ENCODE measurements at places on chromosomes 6 and 20.

DNA sequence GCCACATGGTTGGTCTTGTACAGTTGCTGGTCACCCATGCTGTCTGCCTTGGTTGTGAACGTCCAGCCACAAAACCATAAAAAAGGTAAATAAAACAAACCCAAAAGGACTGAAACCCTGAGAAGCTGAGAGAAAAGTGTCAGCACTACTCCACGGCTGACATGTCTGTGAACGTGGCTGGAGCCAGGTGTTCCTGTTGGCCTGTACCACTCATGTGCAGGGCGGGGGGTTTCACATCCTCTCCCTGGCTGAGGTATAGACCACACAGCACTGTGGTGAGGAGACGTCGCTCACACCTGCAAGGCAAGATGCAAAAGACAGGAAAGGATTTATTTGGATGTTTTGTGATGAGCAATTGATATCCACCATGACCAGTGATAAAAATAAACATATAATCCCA lies 51.9 kb upstream of the MRPS10 start:
- DNase-seq = no peak

DNA sequence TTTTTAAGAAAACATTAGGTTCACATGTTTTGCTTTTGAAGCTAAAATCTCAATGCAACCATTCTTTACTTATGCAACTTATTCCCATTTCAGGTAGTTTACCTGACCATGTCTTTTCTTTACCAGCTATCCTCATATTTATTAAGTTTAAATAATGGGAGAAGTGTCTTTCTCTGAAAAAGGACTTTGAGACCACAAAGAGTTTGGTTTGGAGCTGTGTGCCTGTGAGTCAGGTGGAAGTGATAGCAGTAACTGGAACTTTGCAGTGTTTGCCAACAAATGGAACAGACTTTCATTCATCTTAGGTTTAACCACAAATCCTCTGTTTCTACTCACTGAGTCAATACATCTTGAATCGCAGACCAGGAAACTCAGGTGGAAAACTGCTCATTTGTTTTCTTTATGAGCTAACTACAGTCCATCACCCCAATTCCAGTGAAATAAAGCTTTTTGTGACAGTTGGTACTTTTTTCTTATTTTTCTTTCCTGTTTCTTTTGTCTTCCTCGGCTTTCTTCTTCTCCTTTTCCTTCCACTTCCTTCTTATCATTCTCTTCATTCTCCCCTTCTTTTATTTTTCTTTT lies 148.3 kb upstream of the RIN2 start:
- no peak for DNase-seq

- no peak for DNase-seq
Observed at GRCh38 chr6:162173466-162173865, 554.1 kb downstream of the PRKN start.

- no peak for DNase-seq
Observed at GRCh38 chr6:167015302-167015701, 16.1 kb downstream of the CEP43 start.

GRCh38 chr6:66199171-66199570 lies 492.1 kb upstream of the EYS start:
- DNase-seq = no peak

DNA sequence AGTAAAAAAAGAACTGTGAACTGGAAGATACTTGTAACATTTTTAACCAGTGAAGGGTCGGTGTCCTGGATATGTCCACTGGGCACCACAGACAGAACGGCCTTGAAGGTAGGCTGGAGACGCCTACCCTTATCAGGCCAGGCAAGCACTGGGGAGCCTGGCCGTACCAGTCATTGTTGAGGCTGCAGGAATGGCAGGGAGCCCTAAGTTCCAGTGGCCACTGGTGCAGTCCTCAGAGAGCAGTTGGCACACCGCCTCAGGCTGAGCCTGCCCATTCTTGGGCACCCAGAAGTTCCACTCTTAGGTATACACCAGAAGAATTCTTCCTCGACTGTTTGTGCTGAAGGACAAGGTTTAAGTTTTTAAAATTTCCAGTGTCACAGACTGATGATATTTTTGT lies 20.5 kb downstream of the DNAJC5 start:
- DNase-seq = no peak

DNA sequence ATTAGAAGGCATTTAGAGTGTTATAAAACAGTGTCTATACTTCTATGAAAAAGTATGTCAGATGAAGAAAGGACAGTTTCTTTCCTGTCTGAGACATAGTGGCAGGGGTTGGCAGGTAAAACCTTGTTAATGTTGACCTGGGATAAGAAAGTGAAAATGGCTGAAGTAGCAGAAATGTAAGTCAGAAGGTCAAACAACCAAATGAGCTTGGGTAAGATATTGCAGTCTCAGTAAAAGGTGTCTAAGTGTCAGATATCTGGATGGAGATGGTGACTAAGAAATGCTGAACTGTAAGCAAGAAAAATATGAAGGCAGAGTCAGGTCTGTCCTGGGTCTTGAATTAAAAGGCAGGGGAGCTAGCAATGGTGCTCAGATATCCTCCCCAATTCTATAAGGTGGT lies 400.3 kb downstream of the CD109 start:
- no peak for DNase-seq

GRCh38 chr20:57772349-57772964 lies 62.6 kb upstream of the PMEPA1 start:
- DNase-seq = no peak

DNA sequence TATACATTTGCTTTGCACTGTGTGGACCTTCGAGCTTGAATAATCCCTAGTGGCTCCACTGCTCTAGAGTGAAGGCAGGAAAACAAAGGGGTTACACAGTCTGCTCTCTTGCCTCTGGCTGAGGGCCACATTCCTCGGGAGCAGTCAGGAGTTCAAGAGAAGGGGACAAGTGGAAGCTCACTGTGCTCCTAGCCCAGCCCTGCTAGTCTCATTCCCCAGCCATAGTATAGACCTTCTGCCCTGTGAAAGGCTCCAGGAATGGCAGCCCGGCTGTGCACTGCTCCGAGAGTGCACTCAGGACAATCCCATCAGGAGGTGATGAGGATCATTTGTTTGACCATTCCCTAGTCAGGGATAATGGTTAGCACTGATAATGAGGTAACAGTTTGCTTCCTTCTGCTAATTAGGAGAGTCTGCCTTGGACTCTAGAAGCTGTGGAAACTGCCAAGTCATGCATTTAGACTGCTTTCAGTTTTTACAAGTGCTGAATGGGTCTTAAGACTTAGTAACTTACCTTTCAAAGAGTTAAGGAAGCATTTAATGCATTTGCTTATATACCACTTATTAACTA lies 8.5 kb downstream of the IYD start:
- peak; percentile 29 for DNase-seq

DNA sequence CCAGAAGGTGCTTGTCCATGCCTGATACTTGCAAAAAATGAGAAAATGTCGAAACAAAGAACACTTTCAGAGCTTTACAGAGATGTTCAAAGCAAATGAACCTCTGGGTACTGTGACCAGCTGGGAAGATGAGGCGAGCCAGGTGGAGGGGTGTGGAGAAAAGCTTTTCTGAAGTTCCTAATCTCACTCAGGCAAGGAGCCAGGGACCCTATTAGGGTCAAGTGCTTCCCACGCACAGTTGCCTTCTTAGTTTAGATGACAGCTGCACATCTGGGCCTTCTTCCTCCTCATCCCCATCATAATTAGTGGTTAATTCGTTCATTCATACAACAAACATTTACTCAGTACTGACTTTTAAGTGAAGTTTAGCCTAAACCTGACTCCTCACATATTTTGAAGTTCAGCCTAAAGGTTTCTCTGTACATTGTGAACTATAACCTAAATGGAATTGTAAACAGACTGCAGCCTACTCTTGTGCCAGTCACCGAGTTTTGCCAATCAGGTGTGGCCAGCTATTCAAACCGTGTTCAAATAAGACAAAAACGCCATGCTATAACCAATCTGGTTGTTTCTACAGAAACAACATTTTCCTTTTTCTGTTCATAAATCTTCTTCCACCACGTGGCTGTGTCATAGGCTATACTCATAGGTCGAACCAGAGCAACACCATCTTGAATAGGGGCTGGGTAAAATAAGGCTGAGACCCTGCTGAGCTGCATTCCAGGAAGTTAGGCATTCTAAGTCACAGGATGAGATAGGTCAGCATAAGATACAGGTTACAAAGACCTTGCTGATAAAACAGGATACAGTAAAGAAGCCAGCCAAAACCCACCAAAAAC lies 19.3 kb upstream of the AHCY start:
- no peak for DNase-seq

- no peak for DNase-seq
Observed at GRCh38 chr6:2658788-2659187, 91.9 kb downstream of the MYLK4 start.

DNA sequence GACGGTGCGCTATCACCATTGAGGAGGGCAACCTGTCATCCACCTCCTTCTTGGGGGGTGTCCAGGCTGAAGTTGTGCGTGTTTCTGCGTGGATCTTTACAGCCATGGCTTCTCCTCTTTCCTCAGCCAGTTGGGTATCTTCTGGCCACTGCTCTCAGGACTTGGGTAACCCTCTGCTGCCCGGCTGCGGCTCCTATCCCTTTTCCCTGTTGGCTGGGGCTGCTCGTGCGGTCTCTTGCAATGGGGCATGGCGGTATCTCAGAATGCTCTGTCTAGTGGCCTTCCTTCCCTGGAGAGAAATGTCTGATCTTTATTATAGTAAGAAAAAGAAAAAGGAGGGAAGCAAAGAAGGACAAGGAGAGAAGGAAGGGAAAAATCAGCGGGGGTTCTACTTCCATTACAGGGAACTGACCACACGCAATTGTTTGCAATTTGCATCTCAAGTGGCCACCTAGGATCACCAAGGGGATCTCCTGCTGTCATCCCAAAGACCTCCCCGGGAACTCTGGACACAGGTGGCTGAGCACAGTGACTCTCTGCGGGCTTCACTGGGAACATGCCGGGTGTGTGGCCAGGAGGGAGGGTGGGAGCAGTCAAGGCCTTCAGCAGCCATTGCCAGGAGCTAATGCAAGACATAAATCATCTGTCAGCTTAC lies 60.8 kb downstream of the NPEPL1 start:
- DNase-seq = no peak

DNA sequence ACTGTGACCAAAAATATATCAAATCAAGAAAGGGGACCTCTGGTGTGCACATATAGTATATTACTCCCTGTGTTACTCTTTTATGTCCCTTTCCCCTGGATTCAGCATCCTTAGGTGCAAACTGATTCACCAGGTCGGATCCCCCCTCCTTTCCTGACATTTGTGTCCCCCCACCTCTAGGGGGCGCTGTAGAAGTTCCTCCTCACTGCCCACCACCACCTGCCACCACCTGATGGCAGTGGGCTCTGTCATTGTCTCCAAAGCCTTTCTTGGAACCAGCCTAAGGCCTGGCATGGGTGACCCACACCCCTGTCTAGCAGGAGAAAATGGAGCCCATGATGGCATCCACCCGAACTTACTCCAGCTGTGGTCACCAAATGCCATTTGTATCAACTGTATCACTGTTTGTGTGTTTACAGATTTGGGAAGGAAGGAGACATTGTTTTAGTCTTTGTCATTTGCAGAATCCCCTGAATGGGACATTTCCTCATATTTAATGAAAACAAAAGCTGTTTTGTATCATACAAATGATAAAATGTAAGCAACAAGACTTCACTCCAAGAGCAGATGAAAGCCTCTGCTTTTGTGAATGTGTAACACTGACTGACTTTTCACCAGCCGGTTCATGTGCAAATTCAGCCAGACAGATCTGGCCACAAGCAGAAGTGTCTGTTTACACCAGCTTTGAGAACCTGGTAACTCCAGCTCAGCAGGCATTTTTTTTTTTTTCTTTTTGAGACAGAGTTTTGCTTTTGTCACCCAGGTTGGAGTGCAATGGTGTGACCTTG lies 66.2 kb downstream of the ARMC2 start:
- no peak for DNase-seq

- no peak for DNase-seq
Observed at GRCh38 chr6:1477432-1478090, 88.2 kb downstream of the FOXF2 start.

DNA sequence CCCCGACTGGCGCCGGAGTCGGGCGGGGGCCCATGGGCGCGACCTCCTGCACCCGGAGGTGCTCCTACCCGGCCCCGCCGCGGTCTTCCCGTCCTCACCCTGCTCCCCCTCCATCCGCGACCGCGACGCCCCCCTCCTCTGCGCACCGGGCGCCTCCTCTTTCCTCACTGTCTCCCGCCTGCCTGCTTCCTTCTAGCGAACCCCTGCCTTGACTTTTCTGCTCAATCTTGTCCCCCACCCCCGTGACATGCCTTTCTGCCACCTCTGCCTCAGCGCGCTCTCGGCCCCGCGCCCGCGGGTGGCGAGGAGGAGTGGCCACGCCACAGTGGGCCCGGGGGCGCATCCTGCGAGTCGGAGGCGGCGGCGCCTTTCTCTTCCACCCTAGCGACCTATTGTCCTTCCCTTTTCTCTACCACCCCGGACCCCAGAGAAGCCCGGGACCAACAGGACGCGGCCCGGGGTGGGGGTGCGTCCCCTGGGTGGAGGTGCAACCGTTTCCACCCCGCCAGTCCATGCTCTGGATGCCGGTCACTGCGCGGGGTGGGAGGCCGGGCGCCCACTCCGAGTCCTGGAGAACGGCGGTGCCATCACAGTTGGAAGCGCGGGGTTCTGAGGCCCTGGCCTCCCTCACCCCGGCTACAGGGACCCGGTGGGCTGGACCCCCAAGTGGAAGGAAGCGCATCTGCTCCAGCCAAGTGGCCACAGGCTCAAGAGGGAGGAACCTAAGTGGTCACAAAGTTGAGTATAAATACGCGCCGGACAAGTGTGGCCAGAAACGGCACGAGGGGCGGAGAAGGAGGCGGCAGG lies 2.0 kb downstream of the PDE10A start:
- no peak for DNase-seq

DNA sequence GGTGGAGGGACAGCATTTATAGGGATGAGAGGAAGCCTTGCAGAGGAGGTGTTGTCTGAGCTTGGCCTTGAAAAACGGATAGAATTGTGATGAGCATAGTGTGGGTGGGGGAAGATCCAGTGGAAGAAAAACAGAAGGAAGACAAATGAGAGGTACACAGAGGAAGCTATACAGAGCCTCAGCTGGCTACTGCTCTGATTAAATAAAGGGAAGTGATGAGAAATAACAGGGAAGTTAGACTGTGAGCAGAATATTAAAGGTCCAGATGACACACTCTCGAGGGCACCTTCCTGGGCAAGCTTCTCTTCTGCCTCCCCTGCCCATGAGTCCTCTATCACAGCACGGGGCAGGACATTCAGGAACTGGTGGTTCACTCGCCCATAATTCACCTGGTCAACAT lies 182.3 kb downstream of the KIF16B start:
- DNase-seq = no peak

GRCh38 chr6:125844989-125845388 lies 54.2 kb downstream of the NCOA7 start:
- no peak for DNase-seq

DNA sequence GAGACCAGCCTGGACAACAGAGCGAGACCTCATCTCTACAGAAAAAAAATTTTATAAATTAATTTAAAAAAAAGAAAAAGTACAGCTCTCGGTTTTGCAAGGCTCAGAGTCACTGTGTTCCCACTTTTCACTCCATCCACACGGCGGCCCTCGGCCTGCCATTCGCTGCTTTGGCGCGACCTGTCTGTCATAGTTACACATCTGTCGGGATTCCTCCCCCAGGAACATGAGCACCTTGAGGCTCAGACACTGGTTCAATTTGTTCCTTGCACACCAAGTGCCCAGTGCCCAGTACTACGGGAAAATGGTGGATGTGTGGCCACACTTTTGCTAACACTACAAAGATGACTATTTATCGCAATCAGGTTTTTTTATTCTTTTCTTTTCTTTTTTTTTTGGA lies 8.4 kb downstream of the CTSZ start:
- no peak for DNase-seq

Measured in breast epithelium (tissue), 4 donors.